ENCODE measurements at places on chromosomes 1 and 21. TPM values are rescaled to one million over a fixed set of nuclear protein-coding genes. Genes with fewer than 3 reads are reported as not detected.

OR2T2 gene
- not detected for total RNA-seq

UBL4B gene
- total RNA-seq, result 0.57 TPM

OR10J1 gene
- total RNA-seq, result not detected

- no peak for DNase-seq
Observed at GRCh38 chr1:5466487-5466886, 525.7 kb downstream of the NPHP4 start.

TDRD5 gene
- 0.25 TPM for total RNA-seq

DNA sequence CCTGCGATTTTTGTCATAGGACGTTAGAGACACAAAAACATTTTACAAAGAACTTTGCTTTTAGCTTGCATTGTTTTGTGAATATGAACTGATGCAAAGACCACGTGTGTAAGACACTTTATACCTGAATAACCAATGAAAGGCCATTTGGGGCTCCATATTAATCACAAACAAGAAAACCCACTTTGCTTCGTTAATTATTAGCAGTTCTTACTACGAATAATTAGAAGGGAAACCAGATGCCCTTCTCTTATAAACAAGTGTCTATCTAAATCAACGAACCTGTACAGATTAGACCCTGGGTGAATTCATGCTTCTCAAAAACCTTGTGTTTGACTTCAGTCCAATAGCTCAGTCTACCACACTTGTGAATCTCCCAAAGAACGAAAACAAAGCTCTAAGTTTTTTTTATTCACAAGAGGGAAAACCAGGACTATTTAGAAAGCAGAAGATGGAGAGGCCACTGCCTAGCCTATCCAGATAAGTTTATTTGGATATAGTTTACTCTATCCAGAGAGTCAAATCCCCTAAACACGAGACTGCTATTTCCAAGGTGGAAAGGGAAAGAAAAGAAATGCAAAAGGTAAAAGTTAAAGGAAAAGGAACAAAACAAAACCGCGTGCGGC is 897 bp downstream of the CYYR1 start:
- DNase-seq, result no peak

GRCh38 chr1:200079232-200079940 is 51.9 kb downstream of the NR5A2 start:
- DNase-seq, result no peak

GBP4 gene
- total RNA-seq, result 0.05 TPM

DNA sequence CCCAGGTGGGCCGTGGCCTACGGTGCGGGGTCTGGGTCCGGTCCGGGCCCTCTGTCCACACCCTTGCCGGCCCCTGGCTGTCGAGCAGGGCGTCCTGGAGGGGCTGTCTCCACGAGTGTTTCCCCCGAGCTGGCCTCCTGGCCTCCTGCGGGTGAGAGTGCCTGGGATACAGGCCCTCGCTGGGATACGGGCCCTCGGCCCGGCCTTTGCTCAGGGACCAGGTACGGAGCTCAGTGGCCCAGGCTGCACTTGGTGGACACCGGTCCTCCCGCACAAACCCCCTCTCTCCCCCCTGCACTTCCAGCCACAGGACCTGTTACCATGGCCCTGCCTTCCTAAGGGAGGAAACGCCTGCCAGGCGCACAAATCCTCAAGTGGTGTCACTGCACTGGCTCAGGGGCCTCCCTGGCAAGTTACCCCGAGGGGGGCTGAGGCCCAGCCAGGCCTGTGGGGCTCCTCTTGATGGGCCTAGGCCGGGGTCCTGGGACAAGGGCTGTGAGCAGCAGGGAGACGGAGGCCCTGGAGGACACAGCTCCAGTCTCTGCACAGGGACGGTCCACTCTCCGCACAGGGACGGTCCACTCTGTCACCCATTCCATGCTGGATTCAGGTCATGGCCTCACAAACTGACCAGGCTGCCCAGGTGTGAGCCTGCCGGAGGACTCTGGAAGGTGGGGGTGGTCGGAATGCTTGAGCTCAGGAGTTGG is 18.2 kb upstream of the RNF223 start:
- DNase-seq, result no peak

DNA sequence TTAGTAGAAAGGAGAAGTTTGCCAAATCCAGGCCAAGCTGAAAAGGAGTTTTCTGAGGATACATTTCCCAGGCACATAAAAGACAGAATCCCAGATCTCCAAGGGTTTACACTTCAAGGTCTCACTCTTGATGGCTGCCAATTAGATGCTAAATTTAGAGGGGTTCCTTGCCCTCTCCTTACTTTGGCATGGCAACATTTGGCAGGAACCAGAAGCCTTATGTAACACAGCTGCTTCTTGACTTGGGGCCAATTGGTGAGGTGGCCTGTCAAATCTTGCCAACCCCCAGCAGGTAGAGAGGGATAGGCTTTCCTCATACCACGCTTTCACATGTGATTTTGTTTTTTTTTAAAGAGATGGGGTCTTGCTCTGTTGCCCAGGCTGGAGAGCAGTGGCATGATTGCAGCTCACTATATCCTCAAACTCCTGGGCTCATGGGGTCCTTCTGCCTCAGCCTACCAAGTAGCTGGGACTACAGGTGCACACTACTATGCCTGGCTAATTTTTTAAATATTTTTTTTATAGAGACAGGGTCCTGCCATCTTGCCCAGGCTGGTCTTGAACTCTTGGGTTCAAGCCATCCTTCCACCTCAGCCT is 25.2 kb upstream of the NKAIN1 start:
- no peak for DNase-seq

- no peak for DNase-seq
Observed at GRCh38 chr1:221735999-221736398, 5.9 kb downstream of the DUSP10 start.

GRCh38 chr1:157105298-157105987 is 5.8 kb upstream of the ETV3L start:
- no peak for DNase-seq

NBPF26 gene
- total RNA-seq, result 15.8 TPM

DNA sequence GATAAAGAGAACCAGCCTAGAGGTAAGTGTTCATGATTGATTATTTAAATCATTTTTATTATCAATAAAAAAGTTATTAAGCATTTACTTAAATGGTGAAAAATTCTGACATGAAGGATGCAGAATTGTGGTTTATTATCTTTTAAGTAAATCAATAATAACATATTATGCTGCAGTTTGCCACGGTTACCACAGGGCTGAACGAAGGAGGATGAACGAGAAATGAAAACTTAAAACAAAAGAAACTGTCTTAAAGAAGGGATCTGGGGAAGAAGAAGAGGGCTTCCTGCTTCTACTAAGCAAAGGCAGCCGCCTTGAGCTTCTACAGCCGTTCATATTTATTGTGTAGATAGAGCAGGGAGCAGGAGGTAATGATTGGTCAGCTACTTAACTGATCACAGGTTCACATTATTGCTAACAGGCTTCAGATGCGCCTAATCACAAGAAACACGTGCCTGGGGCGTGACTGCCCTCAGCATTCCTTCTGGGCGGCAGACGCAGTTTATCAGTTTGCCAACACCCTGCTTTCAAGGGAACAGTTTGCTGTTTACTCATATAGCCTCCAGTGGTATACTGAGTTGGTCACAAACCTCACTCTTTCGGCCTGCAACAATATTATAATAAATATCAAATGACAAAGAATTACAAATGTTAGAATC is 5.8 kb upstream of the FNBP1L start:
- no peak for DNase-seq

DNA sequence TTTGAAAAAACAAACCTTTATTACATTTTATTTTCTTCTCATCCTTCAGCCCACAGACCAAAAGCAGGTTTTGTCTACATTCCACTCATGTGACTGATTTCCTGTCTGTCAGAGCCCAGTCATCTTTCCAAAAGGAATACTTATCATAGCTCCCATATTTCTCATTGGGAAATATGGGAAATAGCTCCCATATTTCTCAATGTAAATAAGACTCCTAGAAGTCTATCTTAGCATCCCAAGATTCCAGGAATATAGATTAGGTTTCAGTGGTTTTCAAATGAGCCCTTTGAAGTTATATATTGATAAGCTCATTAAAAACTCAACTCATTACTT is 19.1 kb upstream of the NRDC start:
- peak; percentile 47 for DNase-seq
